Pons (tissue), 1 donor: ENCODE measurements at places on chromosomes 1 and 21.

DNA sequence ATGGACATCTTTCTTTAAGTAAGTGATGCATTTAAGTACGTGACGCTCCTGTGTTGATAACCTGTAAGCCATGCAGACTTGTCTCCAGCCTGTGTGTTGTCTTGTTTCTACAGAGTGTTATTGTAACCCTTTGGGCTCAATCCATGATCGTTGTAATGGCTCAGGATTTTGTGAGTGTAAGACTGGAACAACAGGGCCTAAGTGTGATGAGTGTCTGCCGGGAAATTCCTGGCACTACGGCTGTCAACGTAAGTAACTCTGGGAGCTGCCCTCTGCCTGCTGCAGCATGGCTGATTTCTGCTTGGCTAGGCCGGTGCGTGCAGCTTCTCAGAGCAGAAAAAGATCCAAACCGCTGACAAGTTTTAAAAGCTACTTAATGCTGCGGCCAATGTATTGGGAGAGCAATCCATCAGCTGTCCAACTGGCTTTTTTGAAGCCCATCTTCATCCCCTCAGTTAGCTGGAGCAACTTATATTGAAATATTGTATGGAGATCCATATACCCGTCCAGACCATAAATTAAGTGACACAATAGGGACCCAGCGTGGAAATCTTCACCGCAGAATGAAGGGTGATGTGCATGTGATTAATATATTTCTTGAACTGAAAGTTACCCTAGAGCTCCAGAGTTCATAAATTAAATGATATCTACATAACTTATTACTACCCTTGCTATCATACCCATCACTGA is 295.9 kb downstream of the NTNG1 start:
- DNase-seq, result no peak

DNA sequence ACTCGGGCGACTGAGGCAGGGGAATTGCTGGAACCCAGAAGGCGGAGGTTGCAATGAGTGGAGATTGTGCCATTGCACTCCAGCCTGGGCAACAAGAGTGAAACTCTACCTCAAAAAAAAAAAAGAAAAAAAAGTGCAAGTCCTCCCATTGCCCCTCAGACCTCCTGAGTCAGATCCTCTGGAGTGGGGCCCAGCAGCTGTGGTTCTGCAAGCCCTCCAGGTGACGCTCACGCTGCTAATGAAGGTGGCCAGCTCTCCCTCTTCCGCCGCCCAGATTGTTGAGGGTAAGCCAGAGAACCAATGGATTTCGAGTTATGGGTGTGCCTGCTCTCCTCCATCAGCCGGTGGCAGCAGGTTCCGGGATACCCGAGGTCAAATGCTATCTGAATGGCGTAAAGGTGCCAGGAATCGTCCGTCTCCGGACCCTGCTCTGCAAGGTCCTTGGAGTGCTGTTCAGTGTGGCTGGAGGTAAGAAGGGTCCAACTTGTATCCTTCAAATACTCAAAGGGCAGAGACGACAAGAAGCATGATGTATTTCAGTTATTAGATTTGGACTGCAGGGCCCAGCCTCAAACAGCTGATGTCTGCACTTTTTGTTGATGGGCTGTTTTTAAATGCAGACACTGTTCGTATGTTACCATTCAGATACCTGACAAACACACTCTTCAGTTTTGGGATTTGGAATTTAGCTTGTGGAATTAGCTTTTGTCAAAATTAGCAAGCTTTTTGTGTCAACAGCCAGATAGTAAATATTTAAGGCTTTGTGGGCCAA is 17.6 kb downstream of the CLCN6 start:
- no peak for DNase-seq

DNA sequence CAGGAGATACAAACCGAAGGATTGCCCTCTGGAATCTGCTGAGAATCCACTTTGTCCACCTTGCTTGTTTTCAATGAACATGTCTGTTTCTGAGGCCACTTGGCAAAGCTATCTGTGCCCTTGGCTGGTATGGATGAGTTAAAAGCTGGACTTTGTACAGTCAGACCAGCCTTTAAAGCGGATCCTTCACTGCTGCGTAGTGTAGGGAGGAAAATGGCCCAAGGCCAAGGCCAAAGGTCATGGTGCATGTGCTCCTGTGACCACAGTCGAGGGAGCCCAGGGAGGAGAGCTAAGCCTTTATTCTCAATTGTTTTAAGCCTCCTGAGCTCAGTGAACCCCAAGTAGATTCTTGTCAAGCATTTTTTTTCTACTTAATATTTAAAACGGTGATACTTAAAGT is 37.0 kb downstream of the KCNJ15 start:
- no peak for DNase-seq

DNA sequence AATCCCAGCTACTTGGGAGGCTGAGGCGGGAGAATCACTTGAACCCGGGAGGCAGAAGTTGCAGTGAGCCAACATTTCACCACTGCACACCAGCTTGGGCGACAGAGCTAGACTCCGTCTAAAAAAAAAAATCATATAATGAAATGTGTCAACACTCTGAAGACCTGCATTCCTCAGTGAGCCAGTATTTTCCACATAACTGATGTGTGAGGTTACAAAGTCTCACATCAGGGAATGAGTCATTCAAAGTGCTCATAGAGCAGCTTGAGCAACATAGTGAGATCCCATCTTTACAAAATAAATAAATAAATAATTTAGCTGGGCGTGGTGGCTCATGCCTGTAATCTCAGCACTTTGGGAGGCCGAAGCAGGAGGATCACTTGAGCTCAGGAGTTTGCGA is 65.5 kb downstream of the CASZ1 start:
- no peak for DNase-seq

DNA sequence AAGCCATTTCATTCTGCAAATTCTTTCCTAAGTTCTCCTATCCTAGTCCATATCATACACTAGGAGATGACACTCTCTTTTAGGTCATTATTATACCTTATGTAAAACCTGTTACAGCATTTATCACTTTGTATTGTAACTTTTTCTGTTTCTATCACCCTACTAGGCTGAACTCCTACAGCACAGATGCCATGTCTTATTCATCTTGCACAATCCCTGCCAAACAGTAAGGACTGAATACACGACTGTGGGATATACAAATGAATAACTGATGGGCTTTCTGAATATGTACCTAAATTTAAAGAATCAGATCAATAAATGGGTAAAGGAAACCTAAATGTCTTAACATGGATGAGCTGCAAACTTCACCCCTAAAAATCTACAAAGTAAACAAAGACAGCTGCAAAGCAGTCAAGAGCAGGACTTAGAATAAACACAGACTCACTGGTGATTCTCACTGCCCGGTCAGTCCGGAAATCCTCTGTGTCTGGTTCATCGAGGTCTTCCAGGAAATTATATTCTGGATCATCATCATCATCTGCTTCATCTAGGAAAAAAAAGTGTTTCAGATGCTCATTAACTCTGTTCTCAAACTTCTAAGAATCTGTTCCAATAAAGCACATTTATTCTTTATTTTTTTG is 62.3 kb downstream of the GON4L start:
- no peak for DNase-seq

- no peak for DNase-seq
These were observed 361.8 kb upstream of the VAMP3 start for GRCh38 chr1:7409278-7409677.

DNA sequence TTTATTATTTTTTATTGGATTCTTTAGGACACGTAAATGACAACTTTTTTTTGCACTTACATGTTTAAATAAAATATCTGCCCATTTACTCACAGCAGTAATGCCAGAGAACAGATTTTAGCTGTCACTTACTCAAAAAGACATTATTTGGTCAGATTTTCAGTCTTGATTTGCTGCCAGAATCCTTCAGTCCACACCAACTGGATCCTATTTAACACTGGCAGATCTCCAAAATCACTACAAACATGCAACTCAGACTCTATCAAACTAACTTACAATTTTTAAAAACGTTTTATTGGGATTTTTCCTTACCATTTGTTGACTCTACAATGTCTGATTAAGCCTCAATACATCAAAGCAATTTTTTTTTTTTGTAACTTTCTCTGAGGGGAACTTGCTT is 11.1 kb downstream of the ATP6V1G3 start:
- DNase-seq, result no peak

DNA sequence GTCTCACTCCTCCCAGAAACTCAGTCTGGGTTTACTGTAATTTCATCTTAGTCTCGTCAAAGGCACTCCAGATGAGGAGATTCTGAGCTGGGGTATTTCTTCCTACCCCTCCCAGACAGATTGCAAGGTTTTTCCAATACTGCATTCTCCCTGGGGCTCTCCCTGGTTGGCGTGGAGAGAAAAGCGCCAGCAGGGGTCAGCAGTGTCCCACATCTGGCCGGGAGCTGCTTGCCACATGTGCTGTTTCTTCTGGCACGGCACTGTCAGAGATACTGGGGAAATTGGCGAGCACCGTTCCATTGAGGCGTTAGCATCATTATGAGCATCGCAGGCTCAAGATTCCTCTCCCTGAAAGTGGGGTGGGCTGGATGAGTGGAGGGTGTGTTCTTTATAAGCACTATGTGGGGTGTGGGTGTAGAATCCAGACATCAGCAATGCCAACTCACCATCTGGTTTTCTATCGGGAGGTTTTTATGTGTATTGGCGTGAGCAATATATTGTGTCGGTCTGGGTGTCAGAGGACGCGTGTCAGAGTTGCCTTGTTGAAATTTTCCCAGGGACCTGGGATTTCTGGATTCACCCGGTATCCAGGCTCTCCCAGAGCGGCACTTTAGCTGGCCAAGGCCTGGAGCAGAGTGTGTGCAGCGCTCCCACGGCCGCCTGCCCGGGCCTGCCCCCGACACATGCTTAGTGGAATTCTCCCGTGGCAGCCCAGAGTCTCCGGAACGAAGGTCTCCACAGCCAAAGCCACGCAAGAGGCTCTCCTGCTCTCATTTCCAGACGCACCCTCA is 8.0 kb upstream of the NAV1 start:
- DNase-seq, result peak; percentile 85

- DNase-seq, result no peak
These were observed 293.8 kb upstream of the USP25 start for GRCh38 chr21:15436031-15436430.

- DNase-seq, result no peak
These were observed 11.7 kb upstream of the MATN1 start for GRCh38 chr1:30735124-30735523.

- DNase-seq, result no peak
These were observed 40.6 kb upstream of the ARTN start for GRCh38 chr1:43893006-43893405.

GRCh38 chr1:58107943-58108342 is 438.6 kb downstream of the OMA1 start:
- DNase-seq, result no peak

GRCh38 chr1:5475572-5475971 is 516.7 kb downstream of the NPHP4 start:
- no peak for DNase-seq

GRCh38 chr1:147545133-147545532 is 3.8 kb downstream of the BCL9 start:
- no peak for DNase-seq

DNA sequence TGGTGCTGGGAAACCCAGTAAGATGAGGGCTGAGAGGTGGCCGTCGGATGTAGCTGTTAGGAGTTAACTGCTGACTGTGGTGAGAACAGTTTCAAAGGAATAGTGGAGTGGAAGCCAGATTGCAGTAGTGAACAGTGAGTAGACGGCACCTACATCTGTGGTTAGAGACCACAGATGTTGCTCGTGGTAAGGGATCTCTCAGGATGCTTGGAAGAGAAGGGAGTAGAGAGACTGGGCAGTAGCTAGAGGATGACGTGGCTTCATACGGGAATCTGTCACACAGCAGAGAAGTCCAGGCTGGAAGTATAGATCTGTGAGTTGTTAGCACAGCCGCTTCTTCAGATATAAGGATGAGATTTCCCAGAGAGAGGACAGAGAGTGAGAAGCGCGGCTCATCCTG is 7.8 kb upstream of the ARTN start:
- DNase-seq, result no peak

DNA sequence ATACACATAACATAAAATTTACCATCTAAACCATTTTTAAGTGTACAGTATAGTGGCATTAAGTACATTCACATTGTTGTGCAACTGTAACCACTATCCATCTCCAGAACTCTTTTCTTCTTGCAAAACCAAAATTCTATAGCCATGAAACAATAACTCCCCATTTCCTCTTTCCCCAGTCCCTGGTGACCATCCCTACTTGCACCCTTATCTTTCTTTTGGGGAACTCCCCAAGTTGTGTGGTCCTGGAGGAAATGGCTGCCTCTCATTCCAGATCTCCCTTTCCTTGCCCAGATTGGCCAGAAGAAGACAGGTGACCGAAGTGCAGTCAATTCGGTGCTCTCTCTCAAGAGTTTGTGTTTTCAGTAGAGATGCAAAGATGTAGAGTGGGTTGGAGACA is 389.6 kb upstream of the C1orf87 start:
- no peak for DNase-seq

GRCh38 chr21:44955798-44956175 is 16.0 kb downstream of the SLX9 start:
- no peak for DNase-seq

DNA sequence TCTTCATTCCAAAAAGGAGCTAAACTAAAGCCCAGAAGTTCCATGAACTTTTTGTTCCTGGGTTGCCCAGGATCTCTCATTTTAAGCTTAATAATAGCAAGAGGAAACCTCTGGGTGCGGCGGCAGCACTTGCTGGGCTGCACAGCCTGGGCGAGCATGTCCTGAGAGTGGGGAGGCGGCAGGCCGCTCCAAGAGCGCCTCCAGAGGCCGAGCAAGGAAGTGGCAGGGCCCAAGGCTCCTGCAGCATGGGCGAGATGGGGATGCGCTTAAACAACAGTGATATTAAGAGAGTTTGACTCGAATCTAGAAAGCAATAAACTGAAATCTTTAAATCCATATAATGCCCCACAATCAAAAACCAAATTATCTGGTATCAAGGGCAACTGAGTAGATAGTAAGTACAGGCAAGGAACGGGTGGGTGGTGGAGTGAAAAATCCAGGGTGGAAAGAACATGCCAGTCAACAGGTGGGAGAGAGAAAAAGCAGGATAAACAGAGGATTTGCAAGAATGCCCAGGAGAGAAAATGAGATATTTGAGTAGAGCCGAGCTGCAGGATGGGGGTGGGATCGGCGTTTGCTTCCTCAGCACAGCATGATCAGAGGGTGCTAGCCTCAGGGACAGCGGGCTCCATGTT is 14.1 kb upstream of the TNR start:
- DNase-seq, result no peak

- DNase-seq, result no peak
These were observed at the start of gene MCOLN2 for GRCh38 chr1:84996846-84997666. Gene MCOLN2, minus strand, starts transcription at chr1:84997113. Its CDS starts 241 bp downstream, at chr1:84996872.

DNA sequence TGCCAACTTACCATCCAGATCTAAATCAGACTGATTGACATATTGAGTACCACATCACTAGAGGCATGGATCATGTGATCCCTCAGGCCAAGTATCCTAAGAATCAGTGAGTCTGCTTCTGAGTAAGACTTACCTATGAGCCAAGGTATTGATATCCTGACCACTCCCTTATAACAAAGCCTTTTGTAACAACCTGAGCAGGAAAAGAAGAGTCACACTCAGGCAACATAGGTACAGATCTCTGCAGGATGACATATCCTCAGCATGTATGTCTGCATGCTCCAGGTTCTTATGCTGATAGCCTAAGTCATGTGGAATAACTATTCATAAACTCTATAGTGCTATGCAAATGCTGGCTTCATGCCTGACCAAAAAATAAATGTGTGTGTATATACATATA is 2.3 kb upstream of the LCE1A start:
- no peak for DNase-seq
